ENCODE measurements at places on chromosomes 7 and 10.

DNA sequence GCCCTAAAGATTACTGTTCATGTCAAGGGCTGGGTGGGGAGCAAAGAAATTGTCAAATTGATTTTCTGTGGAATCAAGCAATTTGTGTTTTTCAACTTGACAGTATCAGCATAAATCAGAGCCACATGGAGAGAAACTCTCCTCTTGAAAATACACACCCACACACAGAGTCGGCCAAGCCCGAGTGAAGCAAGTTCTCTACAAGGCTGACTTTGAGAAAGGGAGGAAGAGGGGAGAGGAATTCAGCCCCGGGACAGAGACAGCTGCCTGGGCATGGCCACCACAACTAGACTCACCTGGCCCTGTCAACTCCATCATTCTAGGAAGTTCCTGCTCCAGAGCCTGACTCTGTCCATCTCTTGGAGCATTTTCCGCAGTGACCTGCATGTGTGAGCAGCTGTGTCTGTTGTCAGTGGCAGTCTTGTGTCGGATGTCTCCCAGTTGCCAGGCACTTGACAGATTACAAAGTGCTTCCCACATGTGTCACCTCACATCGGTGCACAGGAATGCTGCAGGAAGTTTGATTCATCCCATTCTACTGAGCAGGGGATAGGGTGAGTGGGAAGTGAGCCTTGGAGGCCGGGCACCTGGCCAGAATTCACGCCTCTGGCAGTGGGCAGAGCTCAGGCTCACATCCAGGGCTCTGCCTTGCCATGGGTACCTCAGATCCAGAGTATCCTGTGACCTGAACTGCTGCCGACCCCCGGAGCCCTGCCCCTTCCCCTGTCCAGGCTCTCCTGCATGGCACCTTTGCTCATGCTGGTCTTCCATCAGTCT, 37.9 kb downstream of the ADAM12 start:
- H3K27ac ChIP-seq, result no peak overlapping the region
- H3K27me3 ChIP-seq, result no peaks in the 10 kb centered on the region
- no peak overlapping the region for H3K4me3 ChIP-seq

DNA sequence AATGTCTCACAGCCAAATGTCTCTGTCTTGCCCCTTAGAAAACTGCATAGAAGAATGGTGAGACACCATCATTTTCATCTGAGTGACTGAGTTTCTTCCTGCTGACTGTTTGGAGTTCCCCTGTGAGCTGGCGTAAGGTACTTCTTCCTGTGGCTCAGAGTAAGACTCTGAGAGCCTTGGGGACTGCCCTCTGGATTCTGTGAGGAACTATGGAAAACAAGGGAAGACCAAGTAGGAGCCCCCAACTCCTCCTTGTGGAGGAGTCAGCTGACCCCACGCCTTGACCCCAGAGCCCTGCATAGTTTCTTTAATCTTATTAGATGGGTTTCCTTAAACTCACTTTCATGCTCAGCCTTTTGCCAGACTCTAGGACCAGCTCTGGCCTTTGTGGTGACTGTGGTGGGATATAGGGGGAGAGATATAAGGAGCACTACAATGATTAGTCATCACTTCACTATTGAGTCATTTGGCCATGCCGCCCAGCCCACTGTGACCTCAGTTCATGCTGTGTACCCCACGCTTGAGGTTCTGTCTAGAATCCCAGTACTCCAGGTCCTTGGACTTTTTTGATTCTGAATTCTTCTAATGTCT, 51.8 kb upstream of the FAM133B start:
- peak overlapping the region; percentile 4 for H3K4me3 ChIP-seq
- H3K27me3 ChIP-seq, result no peaks in the 10 kb centered on the region
- peaks cover 19% of the 10 kb centered on the region for H3K4me1 ChIP-seq
- peak; percentile 57 for DNase-seq
- peak overlapping the region; percentile 71 for H3K27ac ChIP-seq

- H3K27ac ChIP-seq, result no peak overlapping the region
- H3K36me3 ChIP-seq, result no peaks in the 10 kb centered on the region
- H3K4me1 ChIP-seq, result no peaks in the 10 kb centered on the region
- no peak overlapping the region for H3K4me3 ChIP-seq
- H3K27me3 ChIP-seq, result no peaks in the 10 kb centered on the region
Observed at GRCh38 chr10:116106611-116107010, 166.4 kb downstream of the GFRA1 start.

- peak overlapping the region; percentile 96 for H3K4me3 ChIP-seq
- H3K4me1 ChIP-seq, result peaks cover 42% of the 10 kb centered on the region
- no peaks in the 10 kb centered on the region for H3K36me3 ChIP-seq
- peak; percentile 5 for DNase-seq
- no peaks in the 10 kb centered on the region for H3K27me3 ChIP-seq
Observed at GRCh38 chr7:129951226-129952085, 1.3 kb downstream of the UBE2H start.

DNA sequence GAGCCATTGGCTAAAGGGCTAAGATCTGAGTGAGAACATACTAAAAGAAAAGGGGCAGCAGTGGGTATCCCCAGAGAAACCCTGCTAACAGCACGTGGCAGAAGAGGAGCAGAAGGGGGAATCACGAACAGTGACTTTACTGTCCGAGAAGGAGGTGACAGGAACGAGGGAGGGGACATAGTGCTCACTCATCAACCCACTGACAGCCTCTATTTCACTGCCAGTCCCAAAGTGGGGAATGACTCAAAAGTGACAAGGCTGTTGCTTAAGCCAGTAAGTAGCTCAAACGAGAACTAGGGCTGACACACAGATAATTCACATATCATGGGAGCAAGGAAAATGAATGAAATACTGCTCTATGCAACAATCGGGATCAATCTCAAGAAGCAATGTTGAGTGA, 92.7 kb downstream of the RSU1 start:
- H3K27me3 ChIP-seq, result no peaks in the 10 kb centered on the region
- H3K4me3 ChIP-seq, result no peak overlapping the region
- no peak for DNase-seq
- peaks cover 7% of the 10 kb centered on the region for H3K4me1 ChIP-seq

GRCh38 chr7:94907026-94907810, at the start of gene PPP1R9A:
PPP1R9A (plus strand) TSS chr7:94907594; CDS start chr7:94910114, 2,520 bp downstream.
- H3K36me3 ChIP-seq, result no peaks in the 10 kb centered on the region
- no peak for DNase-seq
- H3K4me1 ChIP-seq, result no peaks in the 10 kb centered on the region

DNA sequence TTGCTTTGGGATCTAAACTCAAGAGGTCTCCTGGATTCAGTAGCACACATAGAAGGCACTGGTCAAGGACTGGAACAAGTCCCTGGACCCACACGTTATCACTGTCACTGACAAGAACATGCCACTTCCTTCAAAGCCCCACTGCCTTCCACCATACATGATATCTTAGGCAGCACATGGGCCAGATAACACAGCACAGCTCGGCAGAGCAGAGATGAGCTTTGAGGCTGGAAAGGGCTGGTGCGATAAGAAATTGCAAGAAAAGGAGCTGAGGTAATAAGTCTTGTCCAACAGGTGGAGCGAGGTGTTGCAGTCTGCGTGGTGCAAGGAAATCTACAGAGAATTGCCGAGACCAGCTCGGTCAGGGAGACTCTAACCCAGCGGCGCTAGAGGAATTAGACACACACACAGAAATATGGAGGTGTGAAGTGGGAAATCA, 139.8 kb upstream of the CDK13 start:
- H3K27me3 ChIP-seq, result peaks cover 5% of the 10 kb centered on the region
- H3K4me1 ChIP-seq, result no peaks in the 10 kb centered on the region
- no peaks in the 10 kb centered on the region for H3K36me3 ChIP-seq

GRCh38 chr7:86949779-86950260, 109.6 kb downstream of the ELAPOR2 start:
- H3K27ac ChIP-seq, result no peak overlapping the region
- no peak overlapping the region for H3K4me3 ChIP-seq

DNA sequence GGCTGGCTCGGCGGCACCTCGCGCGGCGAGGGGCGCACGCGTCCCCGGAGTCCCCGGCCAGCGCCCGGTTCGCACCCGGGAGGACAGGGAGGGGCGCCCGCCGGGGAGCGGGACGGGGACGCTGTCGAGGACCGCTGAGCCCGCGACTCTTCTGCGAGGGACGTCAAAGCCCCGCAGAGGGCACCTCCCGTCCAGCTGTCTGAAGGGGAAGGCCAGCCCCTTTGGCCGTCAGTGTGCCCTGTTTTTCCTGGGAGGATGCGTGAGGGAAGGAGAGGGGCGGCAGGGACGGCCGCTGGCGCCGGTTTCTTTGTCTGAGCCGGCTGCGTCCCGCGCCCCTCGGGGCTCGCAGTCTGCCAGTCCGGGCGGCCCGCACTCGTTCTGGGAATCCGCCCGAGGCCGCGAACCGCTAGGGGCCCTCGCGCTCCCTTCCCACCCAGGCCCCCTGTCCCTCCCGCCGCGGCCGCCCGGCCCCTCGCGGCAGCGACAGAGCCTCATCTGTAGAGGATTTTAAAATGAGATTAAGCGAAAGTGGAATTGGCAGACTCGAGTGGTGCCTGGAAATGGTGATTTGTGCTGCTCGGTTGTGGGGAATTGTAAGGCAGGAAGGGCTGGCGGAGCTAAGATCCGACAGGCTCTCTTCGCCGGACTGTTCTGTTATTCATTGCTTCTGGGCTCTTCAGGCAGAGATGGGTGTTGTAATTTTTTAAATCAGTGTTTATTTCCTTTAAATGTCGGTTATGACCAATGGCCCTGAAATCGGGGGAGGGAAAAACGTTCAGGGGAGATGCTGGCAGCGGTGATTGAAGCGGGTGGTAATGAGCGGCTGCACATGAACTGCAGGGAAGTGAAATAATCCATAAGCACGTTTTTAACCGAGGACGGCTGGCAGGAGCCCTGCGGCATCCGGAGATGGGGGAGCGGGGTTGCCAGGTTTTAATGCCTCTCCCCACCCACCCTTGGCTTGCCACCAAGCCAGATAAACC, 618 bp upstream of the RELN start:
- H3K4me3 ChIP-seq, result no peak overlapping the region
- peaks cover 8% of the 10 kb centered on the region for H3K4me1 ChIP-seq
- peak; percentile 1 for DNase-seq
- H3K36me3 ChIP-seq, result no peaks in the 10 kb centered on the region
- no peak overlapping the region for H3K27ac ChIP-seq

GRCh38 chr10:13809427-13809826, 222.7 kb downstream of the PRPF18 start:
- H3K36me3 ChIP-seq, result no peaks in the 10 kb centered on the region
- no peak for DNase-seq
- peaks cover 6% of the 10 kb centered on the region for H3K4me1 ChIP-seq
- H3K4me3 ChIP-seq, result no peak overlapping the region

GRCh38 chr7:90430614-90431460, 27.6 kb downstream of the CLDN12 start:
- H3K27ac ChIP-seq, result no peak overlapping the region
- DNase-seq, result no peak
- H3K27me3 ChIP-seq, result no peaks in the 10 kb centered on the region

GRCh38 chr7:156474241-156474743, 166.3 kb upstream of the RNF32 start:
- no peak overlapping the region for H3K27ac ChIP-seq
- DNase-seq, result no peak
- no peaks in the 10 kb centered on the region for H3K4me1 ChIP-seq
- no peak overlapping the region for H3K4me3 ChIP-seq
- H3K36me3 ChIP-seq, result no peaks in the 10 kb centered on the region

DNA sequence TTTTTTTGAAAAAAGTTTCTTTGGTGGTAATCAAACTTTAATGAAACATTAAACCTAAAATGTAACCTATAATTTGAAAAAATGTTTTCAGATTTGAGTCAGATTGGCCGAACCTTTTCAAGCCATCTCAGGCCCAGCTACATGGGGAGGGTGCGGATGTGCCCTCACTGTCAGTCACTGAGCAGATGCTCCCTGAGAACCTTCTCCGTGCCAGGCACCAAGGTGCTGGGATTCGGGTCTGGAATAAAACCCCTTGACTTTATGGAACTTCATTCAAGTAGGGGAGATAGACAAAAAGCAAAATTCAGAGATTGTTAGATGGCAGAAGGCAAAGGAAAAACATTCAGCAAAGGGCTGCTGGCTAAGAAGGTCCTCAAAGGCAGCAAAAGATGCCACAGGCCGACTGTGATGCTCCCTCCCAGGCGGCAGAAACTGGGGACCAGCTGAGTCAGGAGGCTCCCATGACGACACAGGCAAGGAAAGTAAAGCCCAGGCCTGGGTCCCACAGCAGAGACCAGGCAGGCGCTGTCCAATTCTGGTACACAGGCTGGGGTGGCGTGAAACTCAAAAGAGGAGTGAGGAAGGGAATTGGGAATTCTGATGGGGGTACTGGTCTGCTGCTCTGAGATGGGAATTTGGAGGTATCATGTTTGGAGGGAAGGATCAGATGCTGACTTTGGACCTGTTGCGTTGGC, 82.2 kb upstream of the DDC start:
- no peak for DNase-seq
- no peak overlapping the region for H3K27ac ChIP-seq
- no peaks in the 10 kb centered on the region for H3K36me3 ChIP-seq
- no peaks in the 10 kb centered on the region for H3K4me1 ChIP-seq
- no peak overlapping the region for H3K4me3 ChIP-seq

GRCh38 chr7:43528576-43529354, 54.1 kb upstream of the STK17A start:
- H3K4me1 ChIP-seq, result no peaks in the 10 kb centered on the region
- H3K4me3 ChIP-seq, result no peak overlapping the region
- H3K27ac ChIP-seq, result no peak overlapping the region
- H3K36me3 ChIP-seq, result no peaks in the 10 kb centered on the region
- no peak for DNase-seq
- no peaks in the 10 kb centered on the region for H3K27me3 ChIP-seq

DNA sequence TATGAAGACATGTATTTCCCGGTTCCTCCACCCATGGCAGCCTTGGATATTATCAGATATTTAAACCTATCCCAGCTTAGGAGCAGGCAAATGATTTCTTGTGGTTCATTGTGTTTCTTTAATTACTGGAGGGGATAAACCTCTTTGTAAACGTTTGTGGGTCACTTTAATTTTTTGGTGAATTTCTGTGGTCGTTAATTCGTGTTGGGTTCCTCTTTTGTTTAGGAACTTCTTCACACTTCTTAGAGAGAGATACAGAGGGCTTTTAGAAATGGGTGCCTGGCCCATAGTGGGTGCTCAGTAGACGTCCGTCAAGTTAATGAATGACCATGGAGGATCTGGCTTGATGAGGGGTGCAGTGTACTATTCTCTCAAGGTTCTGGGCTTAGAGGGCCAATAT, 27.2 kb upstream of the NUB1 start:
- DNase-seq, result no peak
- no peak overlapping the region for H3K4me3 ChIP-seq
- no peaks in the 10 kb centered on the region for H3K36me3 ChIP-seq
- peaks cover 1% of the 10 kb centered on the region for H3K27me3 ChIP-seq
- H3K4me1 ChIP-seq, result peaks cover 4% of the 10 kb centered on the region

DNA sequence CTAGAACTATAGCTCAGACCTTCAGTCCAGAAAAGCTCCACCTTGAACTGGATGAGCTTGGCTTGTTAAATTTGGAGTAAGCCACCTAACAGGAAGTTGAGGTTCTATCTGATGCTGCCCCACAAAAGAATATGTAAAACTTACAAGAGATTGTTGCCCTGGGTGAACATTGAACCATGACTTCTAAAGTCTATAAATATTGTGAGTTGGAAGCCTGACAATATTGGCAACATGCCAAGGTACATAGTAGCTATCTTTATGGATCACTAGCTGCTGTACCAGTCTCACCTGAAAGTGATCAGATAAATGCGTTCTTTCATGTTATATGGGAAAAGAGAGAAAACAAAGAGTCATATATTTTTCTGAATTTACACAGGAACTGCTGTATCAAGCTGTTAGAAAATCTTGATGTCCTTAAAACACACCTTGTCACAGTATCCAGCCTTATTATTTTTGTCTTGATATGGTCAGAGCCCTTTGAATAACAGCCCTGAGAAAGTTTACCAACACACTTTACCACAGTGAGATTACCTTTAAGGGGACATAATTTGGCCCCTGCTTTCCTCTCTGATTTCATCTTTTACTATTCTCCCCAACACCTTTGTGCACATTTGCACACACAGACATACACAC, 92.0 kb downstream of the LSMEM1 start:
- DNase-seq, result no peak
- H3K4me1 ChIP-seq, result no peaks in the 10 kb centered on the region
- H3K36me3 ChIP-seq, result no peaks in the 10 kb centered on the region
- H3K27ac ChIP-seq, result no peak overlapping the region
- no peaks in the 10 kb centered on the region for H3K27me3 ChIP-seq
- H3K4me3 ChIP-seq, result no peak overlapping the region
